ENCODE measurements at places on chromosomes 5 and 9. TPM values are rescaled to one million over a fixed set of nuclear protein-coding genes. Genes with fewer than 3 reads are reported as not detected.
A peak's percentile ranks its signal among the peaks of the same experiment; 100 is the strongest.

The HMGCR gene
- 168 TPM for total RNA-seq

The AQP7 gene
- total RNA-seq, result 0.54 TPM

The CARTPT gene
- not detected for total RNA-seq

The BRD9 gene
- 44.2 TPM for total RNA-seq

The CARD6 gene
- 0.82 TPM for total RNA-seq

The USP20 gene
- total RNA-seq, result 11.1 TPM

The POLE3 gene
- 28.4 TPM for total RNA-seq

The IL4 gene
- not detected for total RNA-seq

The CDKN2B gene
- total RNA-seq, result 0.09 TPM

The IL3 gene
- not detected for total RNA-seq

The EQTN gene
- 0.73 TPM for total RNA-seq

The CTXN3 gene
- 2.8 TPM for total RNA-seq

The PPP3R2 gene
- 0.45 TPM for total RNA-seq

DNA sequence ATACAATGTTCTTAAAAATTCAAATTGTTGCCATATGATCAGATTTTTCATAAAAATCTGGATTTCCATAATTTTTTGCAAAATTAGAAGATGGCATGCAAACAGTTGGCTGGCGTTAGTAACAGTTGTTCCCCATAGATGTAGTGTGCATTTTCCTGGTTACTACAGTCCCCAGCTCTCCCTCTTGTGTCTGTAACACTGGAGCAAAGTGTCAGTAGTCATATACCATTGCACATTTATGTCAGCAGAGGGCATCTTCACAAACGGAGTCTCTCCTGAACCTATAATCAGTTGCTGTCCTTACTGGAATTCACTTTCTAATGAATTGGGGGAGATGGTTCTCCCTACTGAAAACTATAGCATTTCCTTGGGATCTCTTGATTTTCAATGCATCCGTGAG lies 44.7 kb upstream of the DMAC1 start:
- no peak for DNase-seq

DNA sequence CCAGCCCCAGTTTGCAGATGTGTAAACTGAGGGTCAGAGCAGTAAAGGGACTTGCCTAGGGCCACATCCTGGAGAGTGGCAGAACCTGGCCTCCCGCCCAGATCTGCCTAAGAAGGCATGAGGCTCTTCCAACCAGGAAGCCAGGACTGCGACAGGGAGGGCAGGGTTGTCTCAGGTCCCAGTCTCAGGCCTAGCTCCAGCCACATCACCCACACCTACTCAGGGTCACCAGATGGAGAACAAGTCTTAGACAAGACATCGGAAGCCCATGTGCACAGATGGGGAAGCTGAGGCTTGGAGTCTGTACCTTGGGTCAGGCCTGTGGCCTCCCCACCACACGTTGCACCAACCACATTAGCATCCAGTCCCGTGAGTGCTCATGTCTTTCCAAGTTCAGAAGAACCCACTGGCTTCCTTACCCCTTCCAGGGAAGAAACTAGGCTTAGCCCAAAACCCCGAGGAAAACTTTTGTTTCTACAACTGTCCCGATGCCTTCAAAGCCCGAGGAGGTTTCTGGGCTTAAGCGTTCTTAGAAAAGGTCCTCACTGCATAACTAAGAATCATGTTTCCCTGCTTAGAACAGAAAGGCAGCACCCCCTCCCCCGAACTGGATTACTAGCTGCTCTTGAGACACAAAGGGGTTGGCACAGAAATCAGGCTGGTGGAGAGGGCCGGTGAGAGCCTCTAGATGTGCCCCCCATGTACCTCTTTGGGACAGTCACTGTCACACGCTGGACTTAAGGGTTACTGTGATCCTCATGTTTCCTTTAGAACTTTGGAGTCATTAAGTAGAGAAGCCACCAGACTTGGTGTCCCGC lies 2.2 kb downstream of the FAM78A start:
- DNase-seq, result no peak

- no peak for DNase-seq
Observed at GRCh38 chr5:68194386-68194785, 21.2 kb upstream of the PIK3R1 start.

- no peak for DNase-seq
Observed at GRCh38 chr5:1065143-1065750, 46.6 kb downstream of the SLC12A7 start.

- DNase-seq, result no peak
Observed at GRCh38 chr9:88533951-88534455, 975 bp upstream of the NXNL2 start.

DNA sequence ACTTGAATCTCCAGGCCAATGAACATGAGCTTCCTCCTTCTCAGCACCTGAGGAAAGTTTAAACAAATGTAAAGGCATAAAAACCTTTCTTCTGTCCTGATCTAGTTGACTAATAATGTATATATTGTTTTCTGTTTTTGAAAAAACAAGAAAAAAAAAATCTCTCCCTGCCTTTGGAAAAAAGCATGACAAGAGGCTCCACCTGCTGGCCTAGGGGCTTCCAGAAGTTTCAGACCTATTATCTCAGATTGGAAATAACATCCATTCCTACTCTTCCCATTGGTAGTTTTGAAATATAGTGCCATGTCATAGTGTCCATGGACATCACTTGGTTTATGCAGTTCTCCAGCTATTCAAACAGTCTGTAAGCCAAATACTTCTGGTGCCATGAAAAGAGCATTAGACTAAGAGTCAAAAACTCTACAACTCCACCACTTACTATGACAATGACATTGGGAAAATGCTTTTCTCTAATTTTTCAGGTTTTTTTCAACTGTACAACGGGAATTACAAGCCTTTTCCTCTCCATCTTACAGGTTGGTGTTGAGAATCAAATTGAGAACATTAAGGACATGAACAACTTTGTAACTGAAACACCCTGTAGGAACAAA lies 409.6 kb upstream of the MPDZ start:
- DNase-seq, result no peak

DNA sequence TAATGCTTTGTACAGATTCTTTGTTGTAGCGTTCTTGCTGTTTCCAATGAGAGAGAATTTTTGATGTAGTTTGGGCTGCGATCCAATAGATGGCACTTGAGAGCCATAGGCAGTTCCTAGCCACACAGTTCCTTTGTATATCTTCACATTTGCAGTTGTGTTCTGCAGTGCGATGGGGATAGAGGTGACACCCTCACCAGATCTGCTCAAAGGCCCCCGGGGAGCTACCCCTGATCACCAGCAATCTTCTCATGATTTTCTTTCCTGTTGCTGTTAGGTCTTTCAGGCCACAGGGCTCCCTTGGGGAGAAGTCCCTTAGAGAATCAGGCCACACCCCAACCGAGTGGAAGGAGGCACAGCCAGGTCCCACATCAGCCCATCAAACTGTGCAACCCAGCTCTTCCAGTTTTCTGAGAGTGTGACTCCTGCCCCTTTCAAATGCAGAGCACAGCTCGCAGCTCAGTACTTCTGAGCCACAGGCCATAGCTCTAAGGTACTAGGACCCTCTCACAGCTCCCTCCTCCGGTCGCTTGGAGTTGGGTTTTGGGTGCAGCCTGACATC lies 353.7 kb downstream of the SLCO4C1 start:
- DNase-seq, result peak; percentile 1

DNA sequence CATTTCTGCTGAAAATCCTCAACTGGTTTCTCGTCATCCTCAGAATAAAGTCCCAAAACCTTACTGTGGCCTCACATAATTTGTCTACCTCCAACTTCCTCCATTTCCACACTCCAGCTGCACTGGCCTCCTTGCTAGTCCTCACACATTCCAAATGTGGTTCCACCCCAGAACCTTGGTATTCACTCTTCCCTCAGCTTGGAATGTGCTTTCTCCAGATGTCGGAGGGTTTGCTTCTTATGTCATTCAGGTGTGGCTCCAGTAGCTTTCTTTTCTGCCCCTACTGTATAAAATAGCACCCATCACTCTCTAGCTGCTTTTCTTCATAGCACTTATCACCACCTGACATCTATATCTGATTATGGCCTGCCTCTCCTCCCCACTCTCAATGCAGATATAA lies 102.5 kb upstream of the IFNK start:
- DNase-seq, result no peak

- peak; percentile 33 for DNase-seq
Observed at GRCh38 chr9:96116275-96117064, 185.5 kb downstream of the HSD17B3 start.

GRCh38 chr5:143194206-143194605 lies 209.3 kb downstream of the NR3C1 start:
- no peak for DNase-seq

DNA sequence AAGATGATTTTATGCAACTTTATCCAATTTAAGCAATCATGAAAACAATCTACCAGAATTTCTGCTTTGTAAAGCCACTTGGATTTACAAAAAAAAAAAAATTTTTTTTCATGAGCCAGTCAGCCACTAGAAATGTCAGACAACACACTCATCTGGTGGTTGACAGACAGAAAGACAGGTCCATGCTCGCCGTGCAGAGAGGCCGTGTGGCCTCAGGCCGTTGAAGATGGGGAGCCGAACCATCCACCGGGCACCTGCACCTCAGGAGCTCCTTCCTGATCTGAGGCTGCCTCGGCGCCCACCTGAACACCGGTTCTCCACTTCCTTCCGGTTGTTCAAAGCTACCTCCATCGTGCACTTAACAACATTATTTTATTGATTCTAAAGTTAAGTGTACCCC lies 138.0 kb upstream of the IRX4 start:
- no peak for DNase-seq

GRCh38 chr5:58455066-58455465 lies 4.8 kb downstream of the PLK2 start:
- no peak for DNase-seq

DNA sequence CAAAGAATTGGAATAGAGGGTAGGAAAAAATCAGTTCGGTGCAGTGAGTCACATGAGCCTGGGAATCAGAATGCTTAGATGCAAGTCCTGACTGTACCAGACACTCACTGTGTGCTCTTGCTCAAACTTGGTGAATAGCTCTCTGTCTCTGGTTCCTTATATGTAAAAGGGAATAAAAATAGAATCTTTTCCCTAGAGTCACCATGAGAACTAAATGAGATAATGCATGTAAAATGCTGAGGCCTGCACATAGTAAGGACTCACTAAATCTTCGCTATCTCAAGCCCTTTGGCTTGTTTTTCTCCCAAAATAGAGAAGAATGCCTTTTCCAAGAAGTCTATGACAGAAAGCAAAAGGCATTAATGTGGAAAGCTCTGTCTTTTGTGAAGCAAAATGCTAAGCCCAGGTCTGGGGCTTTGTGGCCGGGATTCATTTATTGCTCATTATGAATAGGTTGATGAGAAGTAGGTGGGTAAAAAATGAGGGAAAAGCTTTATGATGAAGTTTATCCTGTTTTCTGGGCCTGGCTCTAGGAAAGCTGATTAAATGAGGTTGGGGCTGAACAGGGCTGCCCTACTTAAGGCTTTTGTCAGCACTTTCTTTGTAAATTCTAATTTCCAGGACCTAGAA lies 483.3 kb downstream of the DMAC1 start:
- DNase-seq, result no peak

- no peak for DNase-seq
Observed at GRCh38 chr9:80648336-80648735, 1041.0 kb downstream of the TLE1 start.

- no peak for DNase-seq
Observed at GRCh38 chr9:19976226-19976625, 187.4 kb upstream of the SLC24A2 start.

- no peak for DNase-seq
Observed at GRCh38 chr9:99155736-99156135, 50.8 kb downstream of the TGFBR1 start.

DNA sequence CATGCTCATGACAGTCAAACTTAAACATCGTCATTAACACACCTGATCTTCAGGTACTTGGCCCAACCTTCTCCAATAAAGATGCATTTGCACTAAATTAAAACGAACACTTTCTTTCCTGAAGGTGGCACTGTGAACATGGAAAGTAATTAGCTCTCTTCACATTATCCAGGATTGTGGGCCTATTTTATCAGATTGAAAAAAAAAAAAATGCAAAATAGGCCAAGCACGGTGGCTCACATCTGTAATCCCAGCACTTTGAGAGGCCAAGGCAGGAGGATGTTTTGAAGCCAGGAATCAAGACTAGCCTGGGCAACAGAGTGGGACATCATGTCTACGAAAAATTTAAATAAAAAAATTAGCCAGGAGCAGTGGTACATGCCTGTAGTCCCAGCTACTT lies 14.4 kb upstream of the CDC20B start:
- peak; percentile 38 for DNase-seq

DNA sequence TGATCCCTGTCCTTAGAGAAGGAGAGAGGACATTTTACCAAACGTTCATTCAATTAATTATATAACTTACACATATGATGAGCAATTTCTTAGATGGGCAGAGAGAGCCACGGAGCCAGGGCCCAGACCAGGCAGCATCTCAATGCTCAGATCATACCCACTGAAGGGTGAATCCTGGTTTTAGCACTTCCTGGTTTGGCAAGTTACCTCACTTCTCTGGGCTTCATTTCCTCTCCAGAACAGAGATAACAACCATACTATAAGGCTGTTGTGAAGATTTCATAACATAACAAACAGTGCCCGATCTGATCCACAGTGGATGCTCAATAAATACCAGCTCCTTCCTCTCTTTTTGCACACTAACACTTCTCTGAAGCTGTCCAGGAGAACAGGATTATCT lies 271.1 kb downstream of the DENND1A start:
- DNase-seq, result no peak

DNA sequence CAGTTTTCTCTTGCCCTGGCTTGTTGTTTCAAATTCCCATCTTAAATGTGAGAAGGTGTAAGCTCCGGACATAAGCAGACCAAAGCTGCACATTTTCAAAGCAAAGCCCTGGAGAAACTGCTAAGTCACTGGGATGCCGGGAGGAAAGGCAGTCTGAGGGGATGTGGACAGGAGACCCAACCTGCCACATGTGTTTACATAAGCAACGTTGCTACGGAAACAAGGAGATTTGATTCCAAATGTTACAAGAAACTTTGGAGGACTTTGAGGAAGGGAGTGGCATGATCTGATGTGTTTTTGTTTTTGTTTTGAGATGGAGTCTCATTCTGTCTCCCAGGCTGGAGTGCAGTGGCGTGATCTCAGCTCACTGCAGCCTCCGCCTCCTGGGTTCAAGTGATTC lies 25.7 kb upstream of the INSYN2B start:
- no peak for DNase-seq

- DNase-seq, result no peak
Observed at GRCh38 chr9:12908895-12909294, 134.1 kb downstream of the LURAP1L start.

DNA sequence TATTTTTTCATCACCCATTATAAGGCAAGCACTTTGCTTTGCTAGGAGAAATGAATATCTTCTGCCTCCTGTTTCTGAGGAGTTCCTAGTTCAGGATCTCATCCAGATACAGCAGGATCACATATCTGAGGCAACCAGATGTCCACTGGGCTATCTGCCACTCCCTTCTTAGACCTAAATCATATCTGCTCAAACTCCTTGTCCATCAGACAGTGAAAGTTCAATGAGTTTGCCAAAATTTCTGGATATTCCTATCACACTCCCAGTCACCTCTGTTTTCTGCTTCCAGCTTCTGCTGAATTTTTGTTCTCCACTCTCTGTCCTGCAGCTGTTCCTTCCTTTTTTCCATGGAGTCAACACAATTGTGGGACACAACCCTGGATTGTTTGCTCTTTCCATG lies 54.2 kb upstream of the BASP1 start:
- DNase-seq, result no peak

- peak; percentile 62 for DNase-seq
Observed at GRCh38 chr5:131795879-131796792, 681 bp downstream of the FNIP1 start.

GRCh38 chr5:170182491-170182890 lies 50.3 kb upstream of the C5orf58 start:
- no peak for DNase-seq
